Activated CD4-positive, alpha-beta T cell treated with anti-CD3 and anti-CD28 coated beads for 4 hours (primary cell): ENCODE measurements at places on chromosomes 1 and 21.

DNA sequence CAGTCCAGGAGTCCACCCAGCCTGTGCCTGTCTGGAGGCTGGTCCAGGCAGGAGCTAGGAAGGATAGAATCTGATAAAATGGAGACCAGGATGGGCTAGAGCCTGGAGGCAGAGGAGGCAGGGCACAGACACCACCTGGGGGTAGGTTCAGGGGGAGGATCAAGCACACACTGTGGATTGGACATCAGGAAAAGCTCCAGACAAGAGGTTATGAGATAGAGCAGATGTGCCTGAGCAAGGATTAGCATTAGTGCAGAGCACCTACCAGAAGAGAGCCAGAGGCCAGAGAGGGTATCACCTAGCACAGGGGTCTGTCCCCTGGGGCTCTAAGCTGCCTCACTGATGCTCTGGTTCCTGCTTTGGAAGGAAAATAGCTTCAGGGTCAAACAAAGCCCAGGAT lies 216.7 kb upstream of the ZC3H12A start:
- no peak for DNase-seq

- no peak for DNase-seq
Measured at GRCh38 chr1:18643154-18644012, 12.7 kb downstream of the PAX7 start.

DNA sequence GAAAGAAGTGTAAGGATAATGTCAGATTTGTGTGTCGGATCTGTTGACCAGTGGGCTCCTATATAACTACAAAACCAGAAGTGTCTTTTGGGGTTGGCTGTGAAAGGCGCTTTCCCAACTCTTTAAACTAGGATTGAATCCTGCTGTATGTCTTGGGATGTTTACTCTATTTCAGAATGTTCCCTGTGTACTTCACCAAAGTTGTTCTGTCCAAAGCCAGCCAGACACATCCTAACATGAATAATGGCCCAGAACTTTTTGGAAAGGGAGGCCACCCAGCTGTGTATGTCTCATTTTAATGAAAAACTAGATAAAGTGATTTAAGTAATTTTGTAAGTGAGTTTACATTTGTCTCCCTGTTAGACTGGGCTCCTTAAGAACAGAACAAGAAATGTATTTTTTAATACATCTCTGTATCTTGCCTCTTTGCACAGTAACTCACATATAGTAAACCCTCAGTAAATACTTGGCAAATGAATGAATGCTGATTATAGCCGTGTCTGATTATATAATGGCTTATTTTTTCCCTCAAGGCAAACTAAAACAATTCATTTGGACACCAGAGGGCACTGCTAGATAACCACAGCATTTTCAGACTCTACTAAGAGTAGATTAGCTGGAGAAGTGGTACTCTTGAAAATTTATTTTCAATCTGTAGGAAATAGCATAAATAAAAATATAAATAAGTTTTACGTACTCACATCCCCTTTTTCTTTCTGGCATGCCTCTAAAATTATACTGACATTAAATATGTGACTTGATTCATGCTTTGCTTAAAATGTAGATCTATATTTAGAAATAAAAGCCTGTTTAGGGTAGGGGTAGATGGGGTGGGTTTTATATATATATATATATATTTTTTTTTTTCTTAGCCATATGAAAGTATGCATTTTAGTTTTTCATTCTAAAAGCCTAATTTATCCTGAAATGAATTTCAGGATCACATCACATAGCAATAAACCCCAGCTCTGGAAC lies 23.8 kb downstream of the TSEN15 start:
- DNase-seq = peak; percentile 2

DNA sequence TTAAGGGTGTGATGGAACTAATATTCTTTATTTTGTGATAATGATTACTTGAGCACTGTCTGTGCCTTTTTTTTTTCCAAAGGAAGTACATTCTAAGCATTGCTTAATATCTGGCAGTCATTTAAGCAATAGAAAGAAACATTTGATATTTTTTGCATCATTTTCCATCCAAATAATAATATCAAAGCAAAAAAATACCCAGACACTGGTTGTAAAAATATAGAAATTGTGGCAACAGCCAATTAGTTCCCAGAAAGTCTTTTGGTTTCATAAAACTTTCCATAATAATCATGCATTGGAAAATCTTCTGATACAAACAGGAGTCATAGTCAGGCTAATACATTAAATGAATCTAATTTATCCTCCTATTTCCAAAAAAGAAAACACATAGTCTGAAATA lies 629.3 kb upstream of the ADAMTS5 start:
- no peak for DNase-seq

DNA sequence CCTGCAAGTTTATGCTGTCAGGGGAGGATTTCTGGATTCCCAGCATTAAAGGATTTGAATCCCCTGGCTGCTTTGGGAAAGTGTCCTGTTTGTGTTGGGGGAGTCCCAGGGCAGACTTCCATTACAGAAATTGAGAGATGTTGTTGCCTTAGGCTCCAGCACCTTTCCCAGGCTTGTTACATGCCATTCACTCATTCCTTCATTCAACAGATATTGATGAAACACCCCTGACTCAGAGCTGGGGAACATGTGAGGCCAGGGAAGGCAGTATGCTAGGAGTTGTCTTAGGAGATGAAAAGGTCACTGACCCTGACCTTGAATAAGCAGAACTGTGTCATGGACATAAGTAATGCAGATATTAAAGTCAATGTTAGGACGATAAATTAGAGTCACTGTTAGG lies 161.7 kb downstream of the NTMT2 start:
- DNase-seq = no peak

DNA sequence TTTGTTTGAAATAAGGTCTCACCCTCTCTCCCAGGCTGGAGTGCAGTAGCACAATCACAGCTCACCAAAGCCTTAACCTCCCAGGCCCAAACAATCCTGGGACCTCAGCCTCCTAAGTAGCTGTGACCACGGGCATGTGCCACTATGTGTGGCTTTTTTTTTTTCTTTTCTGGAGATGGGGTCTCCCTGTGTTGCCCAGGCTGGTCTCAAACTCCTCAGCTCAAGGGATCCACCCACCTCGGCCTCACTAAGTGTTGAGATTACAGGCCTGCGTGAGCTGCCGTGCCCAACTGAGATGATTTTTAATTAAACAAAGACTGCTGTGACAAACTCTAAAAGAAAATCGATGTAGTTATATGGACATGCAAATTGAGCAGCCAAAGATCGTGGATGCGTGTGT lies 768.4 kb upstream of the ADGRL2 start:
- no peak for DNase-seq

GRCh38 chr1:227895828-227896685 lies 51.7 kb downstream of the WNT9A start:
- no peak for DNase-seq

DNA sequence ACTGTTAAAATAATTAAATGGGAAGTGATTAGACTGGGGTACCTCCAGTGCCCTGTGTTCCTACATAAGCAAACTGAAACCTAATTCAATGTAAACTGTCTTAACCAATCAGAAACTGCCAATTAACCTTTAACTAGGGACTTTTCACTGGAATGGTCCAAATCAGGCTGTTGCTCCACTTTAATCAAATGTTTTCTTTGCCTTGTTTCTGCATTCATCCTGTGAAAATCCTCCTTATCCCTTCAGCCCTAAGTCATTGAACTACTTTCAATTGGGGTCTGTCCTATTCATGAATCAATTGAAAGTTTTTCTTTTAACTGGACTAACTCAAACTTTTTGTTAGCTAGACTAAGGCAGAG lies 5.1 kb upstream of the FUBP1 start:
- DNase-seq = no peak

GRCh38 chr1:245575710-245576109 lies 420.9 kb downstream of the KIF26B start:
- no peak for DNase-seq

- DNase-seq = no peak
Measured at GRCh38 chr1:37755290-37755689, 9.6 kb downstream of the EPHA10 start.

DNA sequence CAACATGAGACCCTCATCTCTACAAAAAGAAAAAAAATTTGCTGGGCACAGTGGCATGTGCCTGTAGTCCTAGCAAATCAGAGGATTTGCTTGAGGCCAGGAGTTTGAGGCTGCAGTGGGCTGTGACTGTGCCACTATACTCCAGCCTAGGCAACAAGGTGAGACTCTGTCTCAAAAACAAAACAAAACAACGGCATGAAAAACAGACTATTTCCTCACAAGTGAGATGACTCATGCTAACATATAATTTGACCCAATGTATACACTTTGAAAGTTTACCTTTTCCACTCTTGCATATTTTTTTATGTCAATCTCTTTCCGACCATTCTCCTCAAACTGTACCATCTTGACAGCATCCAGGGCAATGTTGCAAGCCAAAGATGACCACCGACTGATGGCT lies 17.5 kb downstream of the CCT3 start:
- DNase-seq = no peak

GRCh38 chr21:26505211-26505610 lies 67.9 kb downstream of the CYYR1 start:
- DNase-seq = no peak

DNA sequence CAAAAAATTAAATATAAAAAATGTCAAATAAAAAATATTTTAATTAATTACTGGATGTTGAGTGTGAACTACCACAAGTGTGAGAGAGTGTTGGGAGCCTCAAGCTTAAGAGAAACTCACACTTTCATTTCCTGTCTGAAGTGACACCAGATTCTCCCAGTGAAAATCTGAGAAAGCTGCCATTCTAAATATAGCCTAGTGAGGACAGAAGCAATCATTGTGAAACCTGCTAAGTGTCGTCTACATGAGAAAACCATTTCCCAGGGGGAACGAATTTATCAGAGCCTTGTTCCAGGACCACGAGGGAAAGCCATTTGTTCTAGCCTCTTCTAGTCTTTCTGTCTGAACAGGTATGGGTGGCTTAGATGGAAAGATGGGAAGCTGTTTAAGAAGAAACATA lies 329.3 kb upstream of the PRMT6 start:
- DNase-seq = no peak

DNA sequence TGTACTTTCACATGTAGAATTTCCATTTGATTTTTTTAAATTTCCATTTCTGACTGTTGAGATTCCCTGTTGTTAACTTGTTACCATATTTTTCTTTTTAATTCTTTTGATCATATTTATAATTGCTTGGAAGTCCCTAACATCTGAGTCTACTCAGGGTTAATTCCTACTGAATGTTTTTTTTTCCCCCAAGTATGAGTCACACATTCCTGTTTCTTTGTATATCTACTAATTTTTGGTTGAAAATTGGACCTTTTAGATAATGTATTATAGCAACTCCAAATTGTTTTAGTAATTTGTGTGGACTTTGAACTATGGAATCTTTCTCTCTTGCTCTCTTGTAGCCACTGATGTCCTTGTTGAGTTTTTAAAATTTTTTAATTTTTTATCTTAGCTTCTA lies 54.6 kb downstream of the STXBP3 start:
- DNase-seq = no peak

DNA sequence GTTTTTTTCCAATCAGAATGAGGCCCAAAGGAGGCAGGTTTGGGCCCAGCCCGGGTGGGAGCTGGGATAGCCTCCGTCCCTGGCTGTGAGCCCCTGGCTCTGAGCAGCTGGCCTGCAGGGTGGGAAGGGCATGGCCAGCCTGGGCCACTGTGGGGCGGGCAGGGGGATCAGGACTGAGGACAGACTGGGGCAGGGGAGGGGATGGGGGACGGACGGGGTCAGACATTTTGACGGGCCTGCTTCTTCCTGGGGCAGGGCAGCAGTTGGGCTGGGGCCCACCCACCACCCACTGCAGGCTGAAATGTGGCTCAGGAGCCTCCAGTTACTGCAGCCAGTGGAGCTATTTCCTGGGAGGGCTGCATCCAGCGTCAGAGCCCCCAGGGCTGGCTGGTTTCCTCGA lies 2.5 kb upstream of the SLC6A9 start:
- DNase-seq = no peak

GRCh38 chr1:220281159-220281574 lies 8.9 kb upstream of the RAB3GAP2 start:
- no peak for DNase-seq

- no peak for DNase-seq
Measured at GRCh38 chr1:210801501-210801900, 332.4 kb downstream of the KCNH1 start.

GRCh38 chr1:47711184-47711847 lies 273.5 kb downstream of the FOXD2 start:
- no peak for DNase-seq

GRCh38 chr1:195105773-195106172 lies 1502.5 kb downstream of the KCNT2 start:
- DNase-seq = no peak

DNA sequence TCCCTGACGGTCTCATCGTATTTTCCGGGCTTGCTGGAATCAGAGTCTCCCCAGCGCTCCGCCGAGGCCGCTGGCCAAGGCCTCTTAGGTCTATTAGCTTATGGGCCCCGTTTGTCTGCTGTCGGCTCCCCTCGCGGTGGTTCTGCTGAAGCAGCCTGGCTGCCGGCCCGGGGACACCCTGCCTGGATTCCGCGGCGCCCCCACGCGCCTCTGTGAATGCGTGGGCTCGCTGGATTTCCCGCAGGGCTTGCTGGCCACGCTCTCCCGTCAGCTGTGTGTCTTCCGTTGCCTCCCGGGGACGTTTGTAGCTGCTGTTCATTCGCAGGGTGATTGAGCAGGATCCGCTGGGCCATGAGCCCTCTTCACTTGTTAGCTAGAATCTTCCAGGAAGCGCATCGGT lies 8.4 kb downstream of the LRRC3 start:
- no peak for DNase-seq

DNA sequence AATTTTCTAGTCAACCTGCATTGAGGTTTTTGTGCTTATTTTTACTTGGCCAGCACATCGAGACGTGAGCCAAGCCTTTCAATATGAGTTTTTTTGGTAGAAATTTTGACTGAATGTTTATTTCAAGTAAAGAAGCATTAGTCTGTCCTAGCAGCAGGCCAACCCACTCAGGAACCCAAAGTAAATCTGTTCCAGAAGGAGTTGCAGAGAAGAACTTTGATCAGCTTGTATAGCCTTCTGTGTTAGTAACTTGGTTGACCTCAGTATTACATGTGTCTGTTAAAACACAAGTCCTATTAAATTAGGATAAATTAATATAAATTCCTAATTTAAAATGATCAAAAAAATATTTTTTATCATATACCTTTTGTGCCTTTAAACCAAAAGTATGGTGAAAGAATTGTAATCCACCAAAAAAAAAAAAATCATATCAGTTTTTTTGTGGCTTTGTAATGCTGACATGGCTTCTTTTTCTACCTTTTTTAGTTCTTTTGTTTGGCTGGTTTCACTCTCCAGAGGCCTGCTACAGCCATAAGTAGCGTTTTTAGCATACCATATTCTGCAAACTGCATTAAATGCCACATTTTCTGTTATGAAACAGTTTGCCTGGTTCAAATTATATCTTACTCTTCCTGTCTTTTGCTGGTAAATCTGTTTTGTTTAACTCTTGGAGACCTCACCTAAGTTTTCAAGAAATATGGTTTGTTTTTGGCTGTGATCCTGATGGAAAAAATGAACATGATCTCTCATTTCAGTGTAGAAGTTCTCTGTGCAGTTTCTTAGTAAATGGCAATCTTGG lies 39.5 kb downstream of the ATF6 start:
- DNase-seq = no peak

- DNase-seq = peak; percentile 46
Measured at GRCh38 chr1:37473431-37474045, 842 bp upstream of the ZC3H12A start.

- DNase-seq = no peak
Measured at GRCh38 chr1:174761901-174762585, 237.7 kb upstream of the CACYBP start.

- no peak for DNase-seq
Measured at GRCh38 chr1:206082831-206083695, 30.1 kb downstream of the RHEX start.
